CD4-positive, CD25-positive, alpha-beta regulatory T cell (primary cell): ENCODE measurements at places on chromosomes 16 and 17. TPM values are rescaled to one million over a fixed set of nuclear protein-coding genes. Genes with fewer than 3 reads are reported as not detected.

Gene MYCBPAP
- 5.7 TPM for total RNA-seq

Gene SDK2
- 0.59 TPM for total RNA-seq

Gene PTGES3L
- 1.5 TPM for total RNA-seq

Gene TMIGD1
- total RNA-seq, result not detected

Gene NPB
- not detected for total RNA-seq

Gene TAC4
- total RNA-seq, result not detected

Gene RND2
- not detected for total RNA-seq

Gene GINS2
- 2.9 TPM for total RNA-seq

Gene GFOD2
- total RNA-seq, result 11.2 TPM

Gene ECI1
- total RNA-seq, result 23.4 TPM

Gene DNAH9
- not detected for total RNA-seq

DNA sequence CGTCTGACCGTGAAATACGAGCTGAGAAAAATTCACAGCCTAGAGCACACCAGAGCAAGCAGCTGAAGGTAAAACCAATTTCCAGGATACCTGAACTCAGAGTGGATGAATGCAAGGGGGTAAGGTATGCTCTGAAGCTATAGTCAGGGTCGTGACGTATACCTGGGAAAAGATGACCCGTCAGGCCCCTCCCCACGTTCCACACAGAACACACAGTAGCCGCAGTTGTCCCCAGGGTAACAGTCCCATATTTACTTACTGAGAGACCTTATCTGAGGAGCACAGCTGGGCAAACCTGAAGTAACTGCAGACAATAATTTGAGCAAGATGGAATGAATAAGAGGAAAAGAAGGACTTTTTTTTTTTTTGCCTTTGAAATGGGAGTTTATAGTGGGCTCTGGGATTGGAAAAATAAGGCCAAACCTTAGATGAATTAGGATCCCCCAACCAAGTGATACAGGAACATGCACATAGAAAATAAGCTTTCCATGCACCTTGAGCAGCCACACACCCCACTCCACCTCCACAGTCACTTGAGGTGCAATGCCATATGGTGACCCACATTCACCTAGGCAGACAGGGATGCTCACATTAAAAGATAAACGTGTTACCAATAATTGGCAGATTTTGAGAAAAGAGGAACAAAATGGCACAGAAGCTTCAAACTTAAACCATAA is 38.0 kb downstream of the ABCA6 start:
- no peaks in the 10 kb centered on the region for H3K36me3 ChIP-seq
- no peak for DNase-seq
- H3K4me1 ChIP-seq, result no peaks in the 10 kb centered on the region
- H3K27me3 ChIP-seq, result peaks cover 2% of the 10 kb centered on the region
- H3K27ac ChIP-seq, result no peak overlapping the region
- no peak overlapping the region for H3K4me3 ChIP-seq

GRCh38 chr17:78358538-78359320 is 1.1 kb downstream of the SOCS3 start:
- peak overlapping the region; percentile 94 for H3K27ac ChIP-seq
- DNase-seq, result no peak
- H3K4me3 ChIP-seq, result peak overlapping the region; percentile 77
- H3K36me3 ChIP-seq, result peaks cover 18% of the 10 kb centered on the region

GRCh38 chr16:64250866-64251265 is 871.0 kb downstream of the CDH11 start:
- H3K27me3 ChIP-seq, result no peaks in the 10 kb centered on the region
- H3K36me3 ChIP-seq, result no peaks in the 10 kb centered on the region
- H3K27ac ChIP-seq, result no peak overlapping the region
- no peaks in the 10 kb centered on the region for H3K4me1 ChIP-seq
- H3K4me3 ChIP-seq, result no peak overlapping the region

DNA sequence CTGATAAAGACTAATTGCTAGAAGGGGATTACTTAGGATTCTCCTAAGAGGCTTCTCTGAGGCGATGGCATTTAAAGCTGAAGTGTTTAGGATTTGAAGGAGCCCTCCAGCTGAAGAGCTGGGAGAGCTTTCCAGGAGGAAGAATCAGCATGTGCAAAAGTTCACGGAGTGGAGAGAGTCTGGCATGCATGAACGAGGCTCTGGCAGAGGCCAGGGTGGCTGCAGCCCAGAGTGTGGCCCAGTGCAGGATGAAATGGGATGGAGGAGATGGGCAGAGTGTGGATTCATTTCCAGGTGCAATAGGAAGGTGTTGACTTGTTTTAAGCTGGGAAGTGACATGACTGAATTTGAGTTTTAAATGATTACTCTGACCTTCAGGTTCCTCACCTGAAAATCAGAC is 249.0 kb upstream of the CCL2 start:
- H3K4me1 ChIP-seq, result no peaks in the 10 kb centered on the region
- no peak overlapping the region for H3K27ac ChIP-seq
- H3K27me3 ChIP-seq, result no peaks in the 10 kb centered on the region
- no peak for DNase-seq
- no peaks in the 10 kb centered on the region for H3K36me3 ChIP-seq

- no peaks in the 10 kb centered on the region for H3K27me3 ChIP-seq
- H3K4me1 ChIP-seq, result peaks cover 42% of the 10 kb centered on the region
- H3K27ac ChIP-seq, result peak overlapping the region; percentile 88
- no peak for DNase-seq
Observed at GRCh38 chr17:58516644-58517377, 2.4 kb upstream of the MTMR4 start.

- H3K27ac ChIP-seq, result peak overlapping the region; percentile 87
- H3K4me3 ChIP-seq, result peak overlapping the region; percentile 83
- peaks cover 20% of the 10 kb centered on the region for H3K36me3 ChIP-seq
- H3K27me3 ChIP-seq, result no peaks in the 10 kb centered on the region
- peak; percentile 74 for DNase-seq
- peaks cover 57% of the 10 kb centered on the region for H3K4me1 ChIP-seq
Observed at GRCh38 chr17:1871756-1872155, 42.0 kb downstream of the RPA1 start.

DNA sequence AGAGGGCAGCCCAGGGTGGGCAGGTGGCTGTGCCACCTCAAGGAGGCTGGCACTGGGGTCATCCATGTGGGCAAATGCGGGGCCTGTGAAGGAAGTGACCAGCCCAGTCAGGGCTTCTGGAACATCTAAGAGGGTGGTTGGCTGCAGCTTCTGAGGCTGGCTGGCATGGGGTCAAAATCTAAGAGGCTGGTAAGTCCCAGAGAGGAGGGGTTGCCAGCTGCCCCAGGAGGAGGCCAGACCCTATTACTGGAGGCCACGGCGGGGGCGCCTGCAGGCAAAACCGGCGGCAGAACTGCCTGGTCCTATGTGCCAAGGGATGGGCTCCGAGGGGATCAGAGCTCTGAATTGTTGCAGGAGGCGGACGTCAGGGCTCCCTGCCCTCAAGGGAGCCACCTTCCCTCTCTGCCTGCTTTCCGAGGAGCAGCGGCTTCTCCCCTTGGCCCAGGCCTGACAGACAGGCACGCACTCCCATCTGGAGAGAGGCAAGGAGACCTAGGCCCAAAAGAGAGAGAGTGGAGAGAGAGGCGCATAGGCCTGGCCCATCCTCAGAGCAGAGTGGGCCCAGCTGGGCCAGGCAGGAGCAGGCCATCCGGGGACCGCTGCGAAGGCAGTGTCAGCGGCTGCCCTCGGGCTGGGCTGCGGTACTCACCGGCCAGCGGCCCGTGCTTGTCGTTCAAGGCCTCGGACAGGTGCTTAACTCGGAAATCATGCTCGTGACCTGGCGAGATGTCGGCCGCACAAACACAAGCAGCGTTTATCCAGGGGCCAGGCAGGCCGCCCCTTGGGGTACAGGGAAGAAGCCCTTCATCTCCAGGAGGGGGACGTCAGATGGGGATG is 10.9 kb downstream of the ZACN start:
- DNase-seq, result no peak
- no peaks in the 10 kb centered on the region for H3K4me1 ChIP-seq
- no peaks in the 10 kb centered on the region for H3K27me3 ChIP-seq
- H3K36me3 ChIP-seq, result peaks cover 93% of the 10 kb centered on the region
- no peak overlapping the region for H3K4me3 ChIP-seq

- no peak for DNase-seq
- no peaks in the 10 kb centered on the region for H3K36me3 ChIP-seq
- H3K4me1 ChIP-seq, result no peaks in the 10 kb centered on the region
- no peaks in the 10 kb centered on the region for H3K27me3 ChIP-seq
Observed at GRCh38 chr17:8826808-8827435, 27.8 kb upstream of the MFSD6L start.

- DNase-seq, result no peak
- H3K4me1 ChIP-seq, result no peaks in the 10 kb centered on the region
- peaks cover 4% of the 10 kb centered on the region for H3K36me3 ChIP-seq
- no peak overlapping the region for H3K27ac ChIP-seq
- H3K4me3 ChIP-seq, result no peak overlapping the region
- H3K27me3 ChIP-seq, result no peaks in the 10 kb centered on the region
Observed at GRCh38 chr17:60902399-60902798, 224.7 kb downstream of the BCAS3 start.

DNA sequence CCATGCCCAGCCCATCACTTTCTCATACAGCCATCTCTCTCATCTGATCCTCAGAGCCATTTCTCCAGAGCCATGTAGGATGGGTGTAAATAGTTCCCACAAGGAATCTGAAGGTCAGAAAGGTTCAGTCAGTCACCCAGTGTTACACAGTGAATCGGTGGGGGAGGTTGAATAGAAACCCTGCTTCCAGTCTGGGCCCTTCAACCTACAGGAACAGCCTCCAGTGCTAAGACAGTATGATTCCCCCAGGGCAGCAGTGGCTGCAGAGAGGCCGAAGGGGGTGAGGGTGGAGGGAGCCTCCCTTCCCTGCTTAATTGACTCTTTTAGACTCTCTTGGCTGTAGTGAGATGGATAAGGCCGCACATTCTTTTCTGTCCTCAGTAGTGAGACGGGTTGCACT is 3.6 kb downstream of the WNT9B start:
- H3K36me3 ChIP-seq, result no peaks in the 10 kb centered on the region
- DNase-seq, result no peak
- H3K4me3 ChIP-seq, result no peak overlapping the region
- H3K27me3 ChIP-seq, result peaks cover 23% of the 10 kb centered on the region
- H3K27ac ChIP-seq, result no peak overlapping the region

- no peaks in the 10 kb centered on the region for H3K36me3 ChIP-seq
- peak overlapping the region; percentile 60 for H3K27ac ChIP-seq
- H3K4me1 ChIP-seq, result peaks cover 56% of the 10 kb centered on the region
- no peaks in the 10 kb centered on the region for H3K27me3 ChIP-seq
- peak; percentile 31 for DNase-seq
- no peak overlapping the region for H3K4me3 ChIP-seq
Observed at GRCh38 chr17:82231562-82232321, 2.9 kb downstream of the SLC16A3 start.

DNA sequence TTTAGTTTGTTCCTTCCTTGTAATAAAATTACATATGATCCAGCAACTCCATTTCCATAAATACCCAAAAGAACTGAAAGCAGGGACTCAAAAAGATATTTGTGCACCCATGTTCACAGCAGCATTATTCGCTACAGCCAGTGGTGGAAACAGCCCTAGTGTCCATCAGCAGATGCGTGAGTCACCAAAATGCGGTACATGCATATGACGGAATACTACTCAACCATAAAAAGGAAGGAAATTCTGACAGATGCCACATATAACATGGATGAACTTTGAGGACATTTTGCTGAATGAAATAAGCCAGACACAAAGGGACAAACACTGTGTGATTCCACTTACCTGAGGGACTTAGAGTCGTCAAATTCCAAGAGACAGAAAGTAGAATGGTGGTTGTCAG is 9.1 kb upstream of the SLC47A2 start:
- no peaks in the 10 kb centered on the region for H3K36me3 ChIP-seq
- H3K27me3 ChIP-seq, result no peaks in the 10 kb centered on the region
- peak overlapping the region; percentile 7 for H3K27ac ChIP-seq
- H3K4me1 ChIP-seq, result peaks cover 18% of the 10 kb centered on the region
- no peak for DNase-seq
- H3K4me3 ChIP-seq, result peak overlapping the region; percentile 37

DNA sequence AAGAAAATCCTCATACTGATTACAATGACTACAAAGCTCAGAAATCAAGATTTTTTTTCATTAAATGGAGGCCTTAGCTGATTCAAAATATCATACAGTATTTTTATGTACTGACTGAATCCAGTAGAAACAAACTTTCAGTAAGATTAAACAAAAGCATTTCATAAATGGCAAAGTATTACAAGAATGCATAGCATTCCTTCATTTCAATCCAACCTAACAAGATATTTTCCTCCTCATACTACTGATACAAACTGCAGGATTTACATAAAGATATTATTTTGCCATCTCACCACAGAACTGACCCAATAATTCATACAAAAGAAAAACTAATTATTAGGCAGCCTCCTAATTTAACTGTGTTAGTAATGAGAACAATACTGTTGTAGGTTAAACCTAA is 6.2 kb upstream of the KANSL1 start:
- DNase-seq, result no peak
- no peak overlapping the region for H3K27ac ChIP-seq
- H3K36me3 ChIP-seq, result no peaks in the 10 kb centered on the region
- peaks cover 21% of the 10 kb centered on the region for H3K4me1 ChIP-seq

DNA sequence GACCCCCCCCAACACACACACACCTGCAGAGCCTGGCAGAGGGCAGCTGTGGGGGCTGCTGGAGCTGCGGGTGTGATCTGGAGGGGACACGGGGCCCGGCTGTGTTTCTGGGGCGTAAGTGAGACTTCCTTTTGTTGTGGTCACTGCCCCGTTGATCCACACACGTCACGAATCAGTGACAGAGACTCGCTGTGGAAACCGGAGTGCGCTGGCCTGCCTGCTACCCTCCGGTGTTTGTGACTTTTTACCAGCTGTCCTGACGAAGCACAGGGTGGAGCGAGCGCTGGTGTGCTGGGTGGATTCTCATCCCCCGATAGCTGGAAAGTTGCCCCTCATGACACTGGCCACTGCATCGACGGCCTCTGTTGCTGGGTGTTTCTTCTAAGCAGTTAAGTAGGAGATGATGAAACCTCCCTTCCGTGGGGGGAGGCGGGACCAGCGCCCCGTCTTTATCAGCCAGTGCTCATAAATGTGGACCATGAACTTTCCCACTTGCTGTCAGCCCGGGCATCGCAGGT is 2.3 kb downstream of the METRNL start:
- peaks cover 5% of the 10 kb centered on the region for H3K27me3 ChIP-seq
- no peak overlapping the region for H3K27ac ChIP-seq
- H3K36me3 ChIP-seq, result no peaks in the 10 kb centered on the region
- peaks cover 21% of the 10 kb centered on the region for H3K4me1 ChIP-seq

GRCh38 chr17:80153004-80153403 is 6.1 kb upstream of the EIF4A3 start:
- DNase-seq, result no peak
- no peak overlapping the region for H3K4me3 ChIP-seq
- no peak overlapping the region for H3K27ac ChIP-seq
- H3K36me3 ChIP-seq, result no peaks in the 10 kb centered on the region
- peaks cover 14% of the 10 kb centered on the region for H3K4me1 ChIP-seq
- no peaks in the 10 kb centered on the region for H3K27me3 ChIP-seq

GRCh38 chr17:50153650-50154575 is 3.4 kb upstream of the PPP1R9B start:
- DNase-seq, result no peak
- H3K4me1 ChIP-seq, result peaks cover 21% of the 10 kb centered on the region
- H3K27me3 ChIP-seq, result no peaks in the 10 kb centered on the region
- no peak overlapping the region for H3K27ac ChIP-seq
- H3K4me3 ChIP-seq, result no peak overlapping the region
